ENCODE measurements at places on chromosomes 4 and X. TPM values are rescaled to one million over a fixed set of nuclear protein-coding genes. Genes with fewer than 3 reads are reported as not detected.

SMIM31 gene
- total RNA-seq, result not detected

DDIT4L gene
- total RNA-seq, result 0.75 TPM

SMPX gene
- not detected for total RNA-seq

TMEM35A gene
- total RNA-seq, result not detected

NLRP2B gene
- total RNA-seq, result not detected

TEC gene
- 4.3 TPM for total RNA-seq

ARSJ gene
- not detected for total RNA-seq

SLITRK4 gene
- not detected for total RNA-seq

TMEM154 gene
- total RNA-seq, result 15.2 TPM

PRSS12 gene
- total RNA-seq, result not detected

PCDH18 gene
- total RNA-seq, result not detected

ELF4 gene
- total RNA-seq, result 23.9 TPM

SLC25A6 gene
- 396 TPM for total RNA-seq

ADH1A gene
- not detected for total RNA-seq

MGARP gene
- total RNA-seq, result 0.21 TPM

CXorf51B gene
- total RNA-seq, result not detected

MAGEB10 gene
- total RNA-seq, result not detected

RBM10 gene
- total RNA-seq, result 72.1 TPM

COX7B2 gene
- total RNA-seq, result not detected

UGT2B17 gene
- total RNA-seq, result not detected

TMPRSS11D gene
- total RNA-seq, result not detected

ITIH6 gene
- not detected for total RNA-seq

TNMD gene
- not detected for total RNA-seq

HTN3 gene
- not detected for total RNA-seq

L1CAM gene
- 0.47 TPM for total RNA-seq

ENPP6 gene
- not detected for total RNA-seq

HS6ST2 gene
- total RNA-seq, result 0.76 TPM

FTSJ1 gene
- total RNA-seq, result 73.0 TPM

CLNK gene
- total RNA-seq, result not detected

LGI2 gene
- total RNA-seq, result not detected

MAGEE2 gene
- total RNA-seq, result not detected

GYPA gene
- total RNA-seq, result not detected

TMEM150C gene
- total RNA-seq, result not detected

CT47B1 gene
- not detected for total RNA-seq

HGFAC gene
- not detected for total RNA-seq

ASB9 gene
- 0.32 TPM for total RNA-seq

FGF16 gene
- not detected for total RNA-seq

DDX60 gene
- total RNA-seq, result 22.2 TPM

ARX gene
- total RNA-seq, result not detected

DCX gene
- total RNA-seq, result not detected

PITX2 gene
- not detected for total RNA-seq

PLAC1 gene
- not detected for total RNA-seq

SRP72 gene
- 204 TPM for total RNA-seq

SORCS2 gene
- 0.04 TPM for total RNA-seq

All from activated CD4-positive, alpha-beta T cell treated with anti-CD3 and anti-CD28 coated beads for 36 hours (primary cell).